ENCODE measurements at places on chromosomes 2 and 18. TPM values are rescaled to one million over a fixed set of nuclear protein-coding genes. Genes with fewer than 3 reads are reported as not detected.

GATA6 gene
- total RNA-seq, result 61.3 TPM

RNF125 gene
- total RNA-seq, result 13.9 TPM

- DNase-seq, result no peak
Measured at GRCh38 chr2:48015421-48015820, 109.1 kb upstream of the FBXO11 start.

DNA sequence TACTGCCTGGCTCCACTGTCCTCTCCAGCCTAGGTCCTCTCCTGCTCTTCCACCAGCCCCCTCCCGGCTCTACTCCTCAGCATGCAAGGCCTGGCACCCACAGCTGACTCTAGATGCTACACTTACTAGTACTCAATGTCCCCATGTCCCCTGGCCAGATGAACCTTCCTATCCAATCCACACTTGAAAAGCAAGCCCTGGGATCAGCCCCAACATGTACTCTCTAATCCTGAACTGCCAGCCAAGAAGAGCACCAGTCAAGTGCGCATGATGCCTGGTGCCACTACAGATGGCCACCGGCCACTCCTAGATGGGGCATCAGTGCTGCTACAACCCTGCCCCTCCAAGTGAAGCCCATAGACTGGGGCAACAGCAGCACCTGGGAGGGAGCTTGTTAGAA lies 168.2 kb downstream of the STK39 start:
- DNase-seq, result no peak

- no peak for DNase-seq
Measured at GRCh38 chr2:233108611-233109490, 48.7 kb downstream of the INPP5D start.

DNA sequence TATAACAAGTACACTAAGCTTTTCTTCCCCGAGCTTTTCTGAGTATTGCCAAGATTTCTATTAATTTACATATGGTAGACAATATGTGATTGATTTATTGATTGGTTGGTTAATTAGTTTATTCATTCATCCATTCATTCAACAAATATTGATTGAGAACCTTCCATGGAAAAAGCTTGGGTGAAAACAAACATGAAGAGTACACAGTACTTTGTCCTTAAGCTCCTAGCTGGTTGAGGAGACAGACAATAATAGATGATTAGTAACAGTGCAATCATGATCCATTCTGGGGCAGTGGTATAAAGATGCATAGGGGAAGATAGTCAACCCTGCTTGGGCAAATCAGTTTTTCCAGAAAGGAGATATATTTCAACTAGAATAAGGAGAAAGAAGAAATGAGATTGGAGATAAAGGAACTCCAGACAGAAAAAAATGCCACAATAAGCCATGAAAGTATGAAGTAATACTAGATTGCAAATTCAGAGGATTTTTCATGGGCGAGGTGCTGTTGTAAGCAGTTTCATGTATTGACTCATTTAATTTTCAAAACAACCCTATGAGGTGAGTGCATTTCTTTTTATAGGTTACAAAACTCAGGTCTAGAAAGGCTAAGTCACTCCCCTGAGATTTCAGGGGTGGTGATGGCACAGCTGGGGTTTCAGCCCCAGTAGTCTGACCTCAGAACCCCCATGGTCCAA lies 129.5 kb downstream of the RND3 start:
- DNase-seq, result no peak

- no peak for DNase-seq
Measured at GRCh38 chr2:178819992-178820391, 12.8 kb upstream of the TTN start.

DNA sequence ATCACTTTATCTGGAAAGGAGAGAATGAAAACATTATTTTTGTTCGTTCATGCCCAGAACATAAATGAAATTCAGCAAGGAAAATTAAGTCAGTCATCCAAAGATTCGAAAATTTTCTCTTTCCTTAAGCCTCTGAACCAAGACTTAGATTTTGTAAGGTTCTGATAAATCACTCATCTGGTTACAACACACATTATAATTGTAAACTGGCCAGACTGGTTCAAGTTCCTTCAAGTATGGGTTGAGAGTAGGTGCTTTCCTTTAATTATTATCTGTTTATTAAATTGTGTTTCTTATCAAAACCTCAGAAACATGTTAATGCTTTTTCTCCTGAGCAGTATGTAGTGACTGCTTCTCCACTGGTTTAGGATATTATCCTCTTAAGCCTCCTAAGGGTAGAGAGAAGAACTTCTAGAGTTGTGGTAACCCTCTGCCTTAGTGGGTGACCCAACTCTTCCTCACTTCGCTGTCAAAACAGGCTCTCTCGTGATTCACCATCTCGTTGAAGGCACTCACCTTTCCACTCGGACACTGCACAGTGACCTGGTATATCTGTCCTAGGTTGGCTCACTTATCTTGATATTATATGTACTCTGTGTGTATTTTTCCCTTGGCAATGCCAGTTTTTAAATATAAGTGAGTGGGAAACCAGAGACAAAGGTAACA lies 325.9 kb downstream of the PAX3 start:
- no peak for DNase-seq

EPB41L3 gene
- 78.0 TPM for total RNA-seq

RNMT gene
- 43.4 TPM for total RNA-seq

ADCY3 gene
- 33.7 TPM for total RNA-seq

- DNase-seq, result no peak
Measured at GRCh38 chr2:214607051-214607450, 196.2 kb downstream of the VWC2L start.

EFR3B gene
- total RNA-seq, result 1.8 TPM

DNA sequence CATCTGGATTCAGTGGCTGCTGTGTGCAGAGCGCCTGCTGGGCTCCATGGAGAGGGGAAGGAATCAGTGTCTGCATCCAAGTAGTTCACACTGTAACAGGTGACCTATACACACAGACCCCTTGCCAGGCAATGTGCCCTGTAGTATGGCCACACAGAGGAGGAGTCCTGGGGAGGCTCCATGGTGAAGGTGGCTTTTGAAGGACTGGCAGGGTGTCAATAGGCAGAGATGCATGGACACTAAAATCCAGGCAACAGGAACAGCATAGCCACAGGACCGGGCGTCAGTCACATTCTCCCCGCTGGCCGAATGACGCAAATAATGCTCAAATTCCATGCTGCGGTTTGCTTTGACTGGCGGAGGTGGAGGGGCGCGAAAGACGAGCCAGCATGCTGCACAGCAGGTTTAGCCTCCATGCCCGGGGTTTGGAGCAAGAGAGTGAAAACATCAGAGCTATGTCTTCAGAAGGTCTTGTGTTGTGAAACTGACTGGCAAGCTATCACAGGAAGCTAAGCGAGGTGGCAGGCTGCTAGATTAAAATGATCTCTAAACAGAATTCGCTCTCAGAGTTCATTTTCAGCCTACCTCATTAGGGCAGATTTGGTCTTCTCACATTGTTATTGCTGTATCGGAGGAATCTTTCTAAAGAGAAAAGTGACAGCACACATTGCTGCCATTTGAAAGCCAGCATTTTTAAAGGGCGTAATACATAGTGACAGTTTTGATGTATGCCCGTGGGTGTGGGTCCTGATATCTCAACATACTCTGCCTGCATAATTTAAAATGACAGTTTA lies 1.2 kb upstream of the CHMP1B start:
- peak; percentile 58 for DNase-seq

DNA sequence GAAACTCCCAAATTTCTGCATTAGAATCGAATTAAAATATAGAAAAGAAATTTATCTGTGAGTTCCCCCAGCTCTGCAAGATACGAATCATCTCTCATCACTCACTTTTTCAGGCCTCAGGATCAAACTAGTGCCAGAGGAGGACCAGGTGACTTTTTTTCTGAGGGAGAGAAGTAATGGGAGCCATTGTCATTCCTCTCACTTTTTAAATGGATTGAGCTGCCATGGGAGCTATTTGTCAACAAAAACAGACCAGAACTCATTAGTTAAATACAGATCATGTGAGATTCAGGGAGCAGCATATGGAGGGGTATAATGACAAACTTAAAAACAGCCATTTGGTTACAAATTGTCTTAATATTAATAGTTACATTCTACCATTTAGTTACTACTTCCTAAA lies 594.4 kb downstream of the DPP10 start:
- no peak for DNase-seq

DNA sequence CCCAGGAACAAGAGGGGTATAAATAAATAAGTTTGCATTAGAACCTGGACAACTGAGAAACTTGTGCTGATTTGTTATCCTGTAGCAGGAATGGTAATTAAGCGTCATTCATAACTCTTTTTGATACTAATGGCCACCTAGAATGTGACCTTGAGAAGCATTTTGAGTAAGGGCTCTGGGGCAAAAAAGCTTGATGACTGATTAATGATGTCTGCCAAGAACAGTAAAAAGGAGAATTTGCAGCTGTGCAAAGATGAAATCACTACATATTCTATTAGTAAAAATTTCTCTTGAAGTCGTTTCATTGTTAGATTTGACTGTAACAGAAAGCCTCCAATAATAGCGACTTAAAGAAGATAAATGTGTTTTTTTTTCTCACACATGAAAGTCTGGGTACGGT lies 157.7 kb downstream of the PRKCE start:
- no peak for DNase-seq

DNA sequence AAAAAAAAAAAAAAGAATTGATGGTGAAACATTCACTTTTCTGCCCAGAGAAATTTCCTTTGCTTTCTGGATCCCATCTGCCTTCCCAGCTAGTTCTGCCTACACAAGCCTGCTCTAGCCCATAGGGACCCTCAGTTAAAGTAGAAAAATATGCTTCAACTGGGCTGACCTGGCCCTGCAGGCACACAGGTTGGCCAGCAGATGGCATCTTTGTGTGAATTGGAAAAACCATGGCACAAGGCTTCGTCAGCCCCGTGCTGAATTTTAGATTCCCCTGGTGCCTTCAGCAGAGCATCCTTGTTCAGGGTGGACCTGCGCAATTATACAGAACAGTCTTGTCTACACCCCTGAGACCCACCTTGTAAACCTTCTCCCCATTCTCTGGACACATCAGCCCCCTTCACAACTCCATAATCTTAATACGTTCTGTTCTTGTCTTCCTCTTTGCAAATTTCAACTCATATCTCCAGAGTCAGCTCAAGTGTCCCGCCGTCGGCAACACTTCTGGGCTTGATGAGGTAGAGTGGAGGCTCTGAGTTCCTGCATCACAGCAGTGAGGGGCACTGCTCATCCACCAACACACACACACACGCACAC lies 114.5 kb downstream of the INSIG2 start:
- no peak for DNase-seq

BCL11A gene
- 27.1 TPM for total RNA-seq

FASTKD2 gene
- total RNA-seq, result 23.8 TPM

DNA sequence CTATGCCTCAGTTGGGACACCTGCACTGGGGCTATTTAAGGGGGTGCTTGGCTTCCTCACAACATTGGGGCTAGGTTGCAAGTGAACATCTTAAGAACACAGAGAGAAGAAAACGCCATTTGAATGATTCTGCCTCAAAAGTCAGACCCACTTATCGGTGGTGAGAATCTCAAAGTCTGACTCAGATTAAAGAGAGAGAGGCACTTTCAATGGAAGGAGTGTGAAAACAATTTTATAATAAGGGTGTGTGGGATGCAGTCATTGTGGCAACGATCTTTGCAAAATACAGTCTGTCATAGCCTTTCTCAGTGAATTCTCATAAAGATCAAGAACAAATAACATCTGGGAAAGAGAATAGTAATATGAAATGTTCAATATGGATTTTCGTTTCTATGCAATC lies 41.8 kb downstream of the CCDC102B start:
- no peak for DNase-seq

SYT4 gene
- 0.47 TPM for total RNA-seq

UGT1A8 gene
- total RNA-seq, result 15.9 TPM

- DNase-seq, result no peak
Measured at GRCh38 chr2:163314712-163315111, 421.1 kb downstream of the FIGN start.

DNA sequence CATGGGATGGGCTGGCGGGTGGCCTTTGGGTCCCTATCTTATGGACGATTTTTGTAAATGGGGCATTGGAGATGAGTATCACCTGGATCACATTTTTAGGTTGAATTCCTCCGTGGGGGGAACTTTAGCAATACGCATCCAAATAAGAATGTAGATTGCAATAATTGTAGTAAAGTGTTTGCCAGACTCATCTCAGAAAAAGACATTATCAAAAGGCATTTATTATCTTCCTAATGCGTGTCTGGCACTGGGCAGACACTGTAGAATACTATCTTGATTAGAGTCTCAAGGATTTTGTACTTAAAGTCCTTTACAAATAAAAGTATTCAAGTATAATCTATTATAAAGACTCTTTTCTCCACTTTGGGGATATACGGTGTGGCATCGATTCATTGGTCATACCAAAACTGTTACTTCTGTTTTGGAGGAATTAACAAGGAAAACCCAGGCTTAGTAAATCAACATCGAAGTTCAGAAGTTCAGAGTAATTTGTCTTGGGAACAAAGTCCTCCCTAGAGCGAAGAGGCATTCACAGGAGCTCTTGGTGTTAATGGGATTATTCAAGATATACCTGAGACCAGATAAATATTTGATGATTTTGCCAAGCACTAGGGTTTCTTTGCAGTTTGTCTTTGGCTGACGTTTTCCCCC lies 578 bp upstream of the ACKR3 start:
- DNase-seq, result no peak

DNA sequence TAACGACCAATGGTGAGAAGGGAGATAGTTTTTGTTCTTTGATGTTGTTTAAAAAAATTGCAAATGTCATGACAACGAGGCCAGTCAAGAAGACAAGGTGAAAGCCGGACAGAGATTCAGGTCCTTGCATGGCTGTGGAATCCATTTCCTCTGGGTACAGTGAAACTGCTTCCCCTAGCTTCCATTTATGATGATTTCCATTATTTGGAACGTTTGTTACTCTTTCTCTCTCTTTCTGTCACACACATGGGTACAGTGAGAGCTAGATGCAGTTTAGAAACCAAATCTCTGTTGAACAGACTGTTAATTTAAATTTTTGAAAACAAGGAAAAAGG lies 57.4 kb upstream of the MSH2 start:
- no peak for DNase-seq

TOGARAM2 gene
- total RNA-seq, result 0.24 TPM

TRIM43 gene
- not detected for total RNA-seq

DNA sequence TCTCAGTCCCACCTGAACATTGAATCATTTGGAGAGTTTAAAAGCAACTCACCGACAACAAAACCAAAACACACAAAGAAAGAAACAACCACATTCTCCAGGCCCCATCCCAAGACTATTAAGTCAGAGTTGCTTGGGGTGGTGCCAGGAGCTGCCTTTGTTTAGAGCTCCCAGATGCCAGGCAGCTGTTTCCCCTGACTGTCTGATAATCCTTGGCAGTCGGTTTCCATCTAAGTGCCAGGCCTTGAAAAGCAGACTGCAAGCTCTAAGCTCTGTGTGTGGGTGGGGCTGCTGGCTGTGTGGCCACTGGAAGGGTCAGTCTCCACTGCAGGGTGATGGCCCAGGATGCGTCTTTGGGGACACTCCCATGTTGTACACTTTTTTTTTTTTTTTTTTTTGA lies 255.3 kb upstream of the AGAP1 start:
- DNase-seq, result peak; percentile 63

- no peak for DNase-seq
Measured at GRCh38 chr2:183426825-183427224, 302.6 kb downstream of the NUP35 start.

- DNase-seq, result no peak
Measured at GRCh38 chr2:234493796-234494195, 3.1 kb downstream of the ARL4C start.
